ENCODE measurements at places on chromosomes 2 and 18.

- peaks cover 52% of the 10 kb centered on the region for H3K27me3 ChIP-seq
- no peaks in the 10 kb centered on the region for H3K36me3 ChIP-seq
- peaks cover 60% of the 10 kb centered on the region for H3K4me1 ChIP-seq
- H3K27ac ChIP-seq, result peak overlapping the region; percentile 79
- H3K4me3 ChIP-seq, result peak overlapping the region; percentile 49
- DNase-seq, result peak; percentile 83
Observed at GRCh38 chr2:127086990-127087790, 19.8 kb downstream of the BIN1 start.

DNA sequence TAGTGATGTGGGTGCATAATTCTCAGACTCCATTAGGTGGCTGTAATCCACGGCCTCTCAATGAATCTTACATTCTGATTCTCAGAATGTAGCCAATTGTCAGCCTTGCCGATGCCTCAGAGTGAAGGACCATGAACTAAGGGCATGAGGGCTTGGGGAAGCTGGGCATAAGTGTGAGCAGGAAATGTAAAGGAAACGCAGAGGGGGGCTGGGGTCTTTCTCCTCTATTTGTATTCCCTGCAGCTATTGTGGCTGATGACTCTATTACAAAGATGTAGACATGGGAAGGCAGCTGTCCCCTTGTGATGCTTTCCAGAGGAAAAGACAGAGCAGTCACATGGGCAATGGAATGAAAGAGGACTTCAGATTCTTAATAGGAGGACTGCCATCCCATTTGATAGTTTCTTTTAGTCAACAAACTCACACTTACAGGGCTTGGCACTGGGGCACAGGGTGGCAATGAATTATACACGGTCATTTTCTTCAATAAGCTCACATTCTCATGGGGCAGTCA, 353.2 kb upstream of the PKDCC start:
- no peaks in the 10 kb centered on the region for H3K27me3 ChIP-seq
- H3K36me3 ChIP-seq, result no peaks in the 10 kb centered on the region

- H3K27ac ChIP-seq, result peak overlapping the region; percentile 50
- DNase-seq, result no peak
- H3K4me3 ChIP-seq, result peak overlapping the region; percentile 28
- no peaks in the 10 kb centered on the region for H3K27me3 ChIP-seq
Observed at GRCh38 chr2:206881708-206882410, 57.5 kb upstream of the CPO start.

DNA sequence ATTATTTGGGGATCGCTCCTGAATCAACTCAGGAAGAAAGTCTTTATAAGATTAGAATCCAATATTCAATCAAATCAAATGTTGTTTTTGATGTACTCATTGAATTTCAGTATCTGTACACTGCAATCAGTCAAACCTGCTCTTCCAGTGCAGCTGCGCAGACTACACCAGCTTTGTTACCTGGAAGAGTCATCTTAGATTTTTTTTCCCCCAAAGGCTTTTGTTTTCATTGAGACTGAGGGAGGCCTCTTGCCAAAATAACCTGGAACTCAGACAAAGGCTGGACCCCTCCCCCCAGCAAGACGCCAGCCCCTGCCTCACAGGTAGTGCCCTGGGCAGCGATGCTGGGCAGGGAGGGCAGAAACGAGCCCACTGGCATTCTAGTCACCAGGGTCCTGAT, 74.8 kb downstream of the ARHGEF4 start:
- no peaks in the 10 kb centered on the region for H3K36me3 ChIP-seq
- no peak for DNase-seq
- H3K4me3 ChIP-seq, result no peak overlapping the region
- peaks cover 76% of the 10 kb centered on the region for H3K27me3 ChIP-seq
- H3K4me1 ChIP-seq, result no peaks in the 10 kb centered on the region
- no peak overlapping the region for H3K27ac ChIP-seq

- H3K36me3 ChIP-seq, result no peaks in the 10 kb centered on the region
- H3K27ac ChIP-seq, result peak overlapping the region; percentile 62
- no peak for DNase-seq
- peak overlapping the region; percentile 43 for H3K4me3 ChIP-seq
Observed at GRCh38 chr2:161135951-161136593, 24.2 kb upstream of the TANK start.

DNA sequence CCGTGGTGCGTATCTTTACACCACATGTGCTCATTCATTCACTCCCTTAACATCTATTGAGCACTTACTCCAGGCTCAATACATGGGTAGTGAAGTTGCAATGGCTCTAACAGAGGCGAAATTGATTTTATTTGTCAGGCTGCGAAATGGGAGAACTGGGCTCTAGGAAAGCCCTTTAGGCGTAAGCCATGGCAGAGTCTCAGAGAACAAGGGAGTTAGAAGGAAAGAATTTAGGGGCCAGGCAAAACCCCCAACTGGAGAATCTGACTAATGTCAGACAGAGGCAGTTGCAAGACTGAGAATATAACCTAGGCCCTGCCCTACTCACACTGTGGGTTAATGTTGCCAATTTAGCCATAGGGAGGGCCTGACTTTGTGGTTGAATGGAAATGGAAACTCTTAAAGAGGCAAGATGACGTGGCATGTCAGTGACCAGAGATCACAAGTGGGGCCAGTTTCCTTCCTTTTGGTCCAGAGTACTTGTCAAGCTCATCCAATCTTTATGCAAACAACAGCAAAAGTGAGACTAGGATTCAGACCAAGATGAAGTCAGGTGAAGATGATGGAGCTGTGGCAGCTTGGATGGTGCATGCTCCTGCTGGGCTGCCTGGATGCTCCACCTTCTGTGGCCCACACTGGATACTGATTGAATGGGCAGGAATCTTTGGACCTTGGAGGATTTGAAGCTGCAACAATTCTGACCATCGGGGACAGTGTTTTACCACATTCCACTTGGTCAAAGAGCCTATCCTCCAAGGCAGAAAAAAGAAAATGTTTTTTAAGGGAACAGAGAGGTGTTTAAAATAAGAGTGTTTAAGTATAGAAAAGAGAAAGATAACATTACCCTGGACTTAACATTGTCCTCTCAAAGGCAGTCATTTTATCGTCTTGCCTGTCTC, 92.2 kb downstream of the CAPN13 start:
- no peaks in the 10 kb centered on the region for H3K4me1 ChIP-seq
- peaks cover 3% of the 10 kb centered on the region for H3K27me3 ChIP-seq
- no peak for DNase-seq
- no peaks in the 10 kb centered on the region for H3K36me3 ChIP-seq
- H3K27ac ChIP-seq, result no peak overlapping the region
- H3K4me3 ChIP-seq, result no peak overlapping the region

GRCh38 chr2:155100261-155100660, 401.8 kb downstream of the KCNJ3 start:
- no peaks in the 10 kb centered on the region for H3K36me3 ChIP-seq
- no peaks in the 10 kb centered on the region for H3K27me3 ChIP-seq
- H3K4me1 ChIP-seq, result no peaks in the 10 kb centered on the region
- no peak overlapping the region for H3K4me3 ChIP-seq
- no peak overlapping the region for H3K27ac ChIP-seq
- DNase-seq, result no peak

GRCh38 chr2:128166746-128167353, 75.8 kb downstream of the UGGT1 start:
- no peak for DNase-seq
- no peaks in the 10 kb centered on the region for H3K4me1 ChIP-seq
- no peak overlapping the region for H3K4me3 ChIP-seq
- H3K27me3 ChIP-seq, result no peaks in the 10 kb centered on the region

- no peaks in the 10 kb centered on the region for H3K36me3 ChIP-seq
- no peak overlapping the region for H3K27ac ChIP-seq
- no peak for DNase-seq
- no peak overlapping the region for H3K4me3 ChIP-seq
- no peaks in the 10 kb centered on the region for H3K27me3 ChIP-seq
Observed at GRCh38 chr2:134041877-134042276, 212.0 kb upstream of the MGAT5 start.

DNA sequence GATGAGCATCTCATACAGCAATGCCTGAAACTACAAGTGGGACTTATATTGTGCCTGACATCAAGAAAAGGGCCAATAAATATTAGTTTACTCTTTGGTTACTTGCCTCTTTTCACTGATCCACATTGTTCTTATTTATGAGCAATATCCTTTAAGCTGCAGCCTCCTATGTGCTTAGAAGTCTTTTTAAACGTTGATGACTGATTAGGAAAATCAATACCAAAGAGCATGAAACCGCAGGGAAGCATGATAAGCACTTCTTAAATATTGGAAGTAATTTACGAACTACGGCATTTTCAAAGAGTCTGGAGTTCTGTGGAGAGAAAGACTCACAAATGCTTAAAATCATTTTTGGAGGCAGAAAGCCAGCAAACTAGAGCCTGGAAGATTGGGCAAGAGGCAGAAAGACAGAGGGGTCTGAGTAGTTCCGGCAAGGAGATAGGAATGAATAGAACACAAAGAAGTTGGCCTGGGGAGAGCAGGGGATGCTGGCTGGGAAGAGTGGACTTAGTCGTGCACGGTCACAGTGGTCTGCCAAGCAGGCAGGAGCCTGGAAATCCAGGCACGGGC, 122.6 kb upstream of the NOSTRIN start:
- no peaks in the 10 kb centered on the region for H3K36me3 ChIP-seq
- no peak overlapping the region for H3K4me3 ChIP-seq
- no peak for DNase-seq
- H3K4me1 ChIP-seq, result peaks cover 15% of the 10 kb centered on the region

DNA sequence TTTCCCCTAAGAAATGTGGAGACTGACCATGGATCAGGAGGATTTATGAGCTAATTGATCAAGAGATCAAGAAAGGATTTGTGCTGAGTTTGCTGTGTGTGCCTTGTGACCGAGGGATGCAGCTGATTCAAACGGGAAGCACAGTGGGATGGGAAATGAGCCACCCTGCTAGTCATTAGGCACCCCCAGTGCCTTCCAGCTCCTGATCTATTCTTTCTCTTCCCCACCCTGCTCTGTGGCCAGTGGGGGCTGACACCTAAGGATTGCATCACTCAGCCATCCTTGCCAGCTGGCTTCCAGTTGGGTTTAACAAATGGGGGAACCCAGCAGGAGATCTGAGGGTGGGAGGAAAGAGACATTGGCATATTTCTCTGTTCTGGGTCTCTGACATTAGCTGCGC, 132.2 kb upstream of the CXCR4 start:
- peaks cover 21% of the 10 kb centered on the region for H3K4me1 ChIP-seq
- no peak for DNase-seq
- H3K27me3 ChIP-seq, result no peaks in the 10 kb centered on the region
- H3K36me3 ChIP-seq, result no peaks in the 10 kb centered on the region
- H3K27ac ChIP-seq, result no peak overlapping the region
- no peak overlapping the region for H3K4me3 ChIP-seq

DNA sequence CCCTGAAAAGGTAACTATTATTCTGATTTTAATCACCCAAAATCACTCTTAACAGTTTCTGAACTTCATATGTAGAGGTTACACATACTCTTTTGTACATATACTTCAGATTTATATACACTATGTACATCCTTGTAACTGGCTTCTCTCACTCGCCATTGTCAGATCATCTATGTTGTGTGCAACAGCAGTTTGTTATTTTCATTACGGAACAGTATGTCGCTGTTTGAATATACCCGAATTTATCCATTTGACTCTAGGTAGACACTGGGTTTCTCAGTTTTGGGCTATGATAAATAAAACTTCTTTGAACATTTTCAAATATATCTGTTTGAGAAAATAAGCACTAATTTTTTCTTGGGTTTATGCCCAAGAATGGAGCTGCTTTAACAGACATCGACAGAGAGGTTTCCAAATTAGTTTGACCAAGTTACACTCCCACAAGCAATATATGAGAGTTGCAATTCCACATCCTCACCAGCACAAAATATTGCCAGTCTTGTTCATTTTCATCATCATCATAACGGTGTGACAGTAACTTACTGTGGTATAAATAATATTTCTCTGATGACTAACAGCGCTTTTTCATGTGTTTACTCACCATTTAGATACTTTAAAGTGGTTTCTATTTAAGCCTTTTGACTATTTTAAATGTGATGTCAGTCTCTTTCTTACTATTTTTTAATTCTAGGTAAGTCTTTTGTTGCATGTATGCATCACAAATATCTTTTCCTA, 80.9 kb downstream of the SMC6 start:
- H3K27me3 ChIP-seq, result no peaks in the 10 kb centered on the region
- H3K36me3 ChIP-seq, result peaks cover 54% of the 10 kb centered on the region
- no peaks in the 10 kb centered on the region for H3K4me1 ChIP-seq
- no peak for DNase-seq
- no peak overlapping the region for H3K4me3 ChIP-seq

GRCh38 chr2:143954186-143954585, 565.7 kb downstream of the ZEB2 start:
- H3K4me3 ChIP-seq, result no peak overlapping the region
- no peak for DNase-seq
- no peaks in the 10 kb centered on the region for H3K36me3 ChIP-seq
- H3K4me1 ChIP-seq, result peaks cover 25% of the 10 kb centered on the region

GRCh38 chr18:73452866-73453265, 585.1 kb upstream of the NETO1 start:
- no peak overlapping the region for H3K27ac ChIP-seq
- H3K36me3 ChIP-seq, result no peaks in the 10 kb centered on the region
- no peak overlapping the region for H3K4me3 ChIP-seq
- no peaks in the 10 kb centered on the region for H3K27me3 ChIP-seq
- H3K4me1 ChIP-seq, result no peaks in the 10 kb centered on the region
- DNase-seq, result no peak

- no peak overlapping the region for H3K4me3 ChIP-seq
- DNase-seq, result no peak
- no peak overlapping the region for H3K27ac ChIP-seq
- H3K4me1 ChIP-seq, result no peaks in the 10 kb centered on the region
Observed at GRCh38 chr2:14189929-14190328, 442.6 kb upstream of the LRATD1 start.

GRCh38 chr18:23377669-23378301, 75.3 kb upstream of the RIOK3 start:
- H3K27me3 ChIP-seq, result no peaks in the 10 kb centered on the region
- H3K27ac ChIP-seq, result peak overlapping the region; percentile 60
- no peak overlapping the region for H3K4me3 ChIP-seq

DNA sequence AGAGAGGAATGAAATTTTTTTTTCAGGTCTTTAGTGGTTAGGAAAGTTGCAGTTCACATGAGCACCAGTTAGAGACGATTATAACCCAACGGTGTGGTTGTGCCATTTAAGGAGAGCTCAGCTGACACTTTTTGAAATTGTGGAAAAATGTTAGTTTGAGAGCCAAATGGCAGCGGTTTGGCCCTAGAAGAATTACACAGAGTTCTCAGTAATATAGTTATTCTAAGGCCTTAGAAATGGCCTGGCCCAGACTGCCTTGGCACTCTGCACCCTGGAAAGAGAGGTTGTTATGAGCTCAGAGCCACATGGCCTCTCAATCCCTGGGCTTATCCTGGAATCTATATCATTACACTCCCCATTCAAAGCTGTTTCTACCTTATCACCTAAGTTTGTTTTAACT, 117.4 kb downstream of the RHBDD1 start:
- H3K27me3 ChIP-seq, result no peaks in the 10 kb centered on the region
- no peak for DNase-seq
- H3K4me3 ChIP-seq, result no peak overlapping the region
- peaks cover 17% of the 10 kb centered on the region for H3K4me1 ChIP-seq

DNA sequence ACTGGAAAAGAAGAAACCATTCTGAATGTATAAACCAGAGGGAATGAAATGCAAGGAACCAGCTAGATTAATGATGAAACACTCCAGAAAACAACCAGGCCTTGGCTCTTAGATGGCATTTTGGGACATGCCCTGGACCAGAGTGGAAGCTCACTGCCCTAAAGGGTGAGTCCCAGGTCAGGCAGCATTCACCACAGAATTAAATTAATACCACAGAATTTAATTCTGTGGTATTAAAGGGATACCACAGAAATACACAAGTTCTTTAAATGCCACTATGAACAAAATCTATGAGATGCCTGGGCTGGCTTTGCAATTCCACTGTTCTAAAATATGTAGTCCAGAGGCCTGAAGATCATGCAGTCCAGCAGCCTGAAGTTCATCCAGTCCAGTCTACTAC, 122.3 kb upstream of the KYNU start:
- H3K27me3 ChIP-seq, result no peaks in the 10 kb centered on the region
- H3K27ac ChIP-seq, result no peak overlapping the region
- no peaks in the 10 kb centered on the region for H3K36me3 ChIP-seq
- H3K4me3 ChIP-seq, result no peak overlapping the region

Measured in left ventricle myocardium inferior (tissue), 1 donor.